ENCODE measurements at places on chromosomes 5 and 9.

DNA sequence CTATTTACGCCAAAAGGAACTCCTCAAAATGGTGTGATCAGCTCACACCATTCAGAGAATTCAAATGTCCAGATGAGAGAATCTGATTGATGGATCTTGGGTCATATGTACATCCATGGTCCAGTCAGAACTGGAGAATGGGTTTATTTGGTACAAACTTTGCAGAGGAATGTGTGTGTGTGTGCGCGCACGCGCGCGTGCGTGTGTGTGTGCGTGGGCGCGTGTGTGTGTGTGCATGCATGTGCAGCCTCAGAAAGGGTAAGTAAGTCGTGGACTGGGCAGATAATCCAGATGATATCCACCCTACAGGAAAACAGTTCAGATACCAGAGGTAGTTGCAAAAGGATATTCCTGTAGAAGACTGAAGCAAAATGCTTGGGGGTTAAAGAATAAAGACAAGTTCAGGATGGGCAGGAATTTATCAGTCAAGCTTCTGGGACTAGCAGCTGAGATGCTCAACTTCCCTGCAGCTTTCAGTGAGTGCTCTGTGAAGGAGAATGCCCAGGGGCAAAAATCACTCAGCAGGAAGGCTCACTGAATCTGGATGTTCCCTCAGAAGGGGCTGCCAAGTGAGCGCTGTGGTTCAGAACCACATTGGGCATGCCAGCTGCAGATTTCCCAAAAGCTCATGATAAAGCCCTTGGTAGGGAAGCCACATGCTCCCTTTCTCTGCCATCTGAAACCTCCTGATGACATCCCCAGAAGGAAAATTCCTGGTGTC, 440.5 kb upstream of the SGCD start:
- DNase-seq = peak; percentile 19

DNA sequence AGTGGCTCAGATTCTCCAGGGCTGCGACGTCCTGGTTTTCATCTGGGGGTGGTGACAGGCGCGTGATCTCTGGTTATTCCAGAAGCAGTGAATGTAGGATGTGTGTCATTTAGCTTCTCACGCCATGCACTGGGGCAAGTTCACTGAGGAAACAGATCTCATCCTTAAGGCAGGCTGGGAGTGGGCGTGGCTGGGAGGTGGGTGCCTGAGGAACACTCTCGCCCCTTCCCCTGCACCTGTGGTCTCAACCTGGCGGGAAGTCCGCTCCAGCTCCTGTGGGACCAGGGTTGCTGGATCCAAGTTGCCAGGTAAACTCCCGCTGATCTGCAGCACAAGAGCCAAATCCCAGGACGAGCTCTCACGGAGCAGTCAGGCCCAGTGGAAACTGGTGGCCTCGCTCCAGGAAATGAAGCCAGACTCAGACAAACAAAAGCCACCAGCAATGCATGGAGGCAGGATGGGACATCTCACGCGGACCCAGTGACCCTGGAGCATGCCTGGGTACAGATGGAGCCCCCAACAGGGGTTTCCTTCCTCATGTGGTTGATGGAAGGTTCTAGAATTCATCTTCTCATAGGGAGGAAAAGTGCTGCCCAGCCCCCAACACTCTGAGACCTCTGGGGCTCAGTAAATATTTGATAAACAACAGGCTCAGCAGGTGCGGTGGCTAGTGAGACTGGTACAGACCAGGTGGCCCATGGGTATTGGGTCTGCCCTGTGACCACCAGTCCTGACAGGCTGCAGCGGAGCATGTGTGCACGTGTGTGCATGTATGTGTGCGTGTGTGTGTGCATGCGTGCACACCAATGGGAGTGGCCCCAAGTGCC, 16.3 kb upstream of the SLC12A7 start:
- no peak for DNase-seq

DNA sequence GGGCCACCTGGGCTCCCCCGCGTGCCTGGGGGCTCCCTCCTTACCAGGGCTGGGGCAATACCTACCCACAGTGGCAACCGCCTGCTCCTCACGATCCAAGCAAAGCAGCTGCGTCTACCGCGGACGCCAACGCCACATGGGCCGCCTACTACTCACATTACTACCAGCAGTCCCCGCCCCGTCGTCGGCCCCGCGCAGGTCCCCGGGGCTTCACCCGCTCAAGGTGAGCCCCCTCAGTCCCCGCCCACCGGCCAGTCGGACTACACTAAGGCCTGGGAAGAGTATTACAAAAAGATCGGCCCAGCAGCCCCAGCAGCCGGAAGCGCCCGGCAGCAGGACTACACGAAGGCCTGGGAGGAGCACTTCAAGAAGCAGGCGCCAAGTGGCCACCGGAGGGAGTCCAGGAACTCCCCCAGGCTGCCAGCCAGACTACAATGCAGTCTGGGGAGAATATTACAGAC, 106.0 kb upstream of the MTAP start:
- no peak for DNase-seq

GRCh38 chr9:85421641-85422040, 320.1 kb downstream of the AGTPBP1 start:
- DNase-seq = no peak

DNA sequence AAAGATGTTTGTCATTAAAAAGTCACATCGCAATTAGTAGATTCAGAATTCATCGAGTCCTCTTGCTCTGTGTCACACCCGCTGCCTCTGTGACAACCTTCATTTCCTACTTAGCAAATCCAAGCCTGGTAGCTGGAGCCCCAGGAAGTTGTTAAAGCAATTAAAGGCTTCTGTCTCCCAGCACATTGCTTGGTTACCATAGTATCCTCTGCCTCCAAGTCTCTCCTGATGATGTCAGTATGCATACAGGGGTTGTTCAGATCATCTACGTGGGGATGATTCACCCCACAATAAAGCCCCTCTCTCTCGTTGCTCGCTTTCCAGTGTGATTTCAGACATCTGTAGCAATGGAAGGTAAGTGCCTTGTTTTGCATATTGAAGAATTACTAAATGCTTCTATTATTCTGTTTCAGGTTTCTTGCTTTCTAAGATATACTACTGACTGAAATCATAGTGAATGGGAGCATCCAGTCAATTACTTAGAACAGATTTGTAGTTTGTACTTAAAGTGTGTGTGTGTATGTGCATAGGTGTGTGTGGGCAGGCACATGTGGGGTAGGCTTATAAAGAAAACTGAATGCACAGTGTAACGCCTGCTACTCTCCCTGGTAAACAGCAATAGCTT, 52.9 kb downstream of the PAM start:
- DNase-seq = peak; percentile 64

- no peak for DNase-seq
Observed at GRCh38 chr5:60492958-60493357, 207.0 kb downstream of the DEPDC1B start.

- no peak for DNase-seq
Observed at GRCh38 chr5:3429962-3430361, 165.7 kb upstream of the IRX1 start.

DNA sequence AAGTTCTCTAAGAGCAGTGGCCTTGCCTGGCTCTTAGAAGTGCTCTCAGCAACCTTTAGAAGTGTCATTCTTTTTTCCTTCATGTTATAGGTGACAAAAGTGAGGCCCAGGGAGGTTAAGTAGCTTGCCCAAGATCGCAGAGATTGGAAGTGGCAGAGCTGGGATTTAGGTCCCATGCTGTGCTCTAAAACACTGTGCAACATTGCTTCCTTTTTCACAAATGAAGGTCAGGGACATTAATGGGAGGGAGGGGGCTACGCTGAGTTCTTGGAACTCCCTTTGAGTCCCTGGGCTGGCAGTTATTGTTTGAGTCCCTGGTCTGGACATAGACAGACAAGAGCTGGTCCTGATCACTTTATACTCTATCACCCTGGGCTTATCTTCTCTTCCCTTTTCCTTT, 45.3 kb downstream of the PAM start:
- peak; percentile 76 for DNase-seq

GRCh38 chr9:95102001-95102433, 215.5 kb downstream of the FANCC start:
- DNase-seq = no peak

DNA sequence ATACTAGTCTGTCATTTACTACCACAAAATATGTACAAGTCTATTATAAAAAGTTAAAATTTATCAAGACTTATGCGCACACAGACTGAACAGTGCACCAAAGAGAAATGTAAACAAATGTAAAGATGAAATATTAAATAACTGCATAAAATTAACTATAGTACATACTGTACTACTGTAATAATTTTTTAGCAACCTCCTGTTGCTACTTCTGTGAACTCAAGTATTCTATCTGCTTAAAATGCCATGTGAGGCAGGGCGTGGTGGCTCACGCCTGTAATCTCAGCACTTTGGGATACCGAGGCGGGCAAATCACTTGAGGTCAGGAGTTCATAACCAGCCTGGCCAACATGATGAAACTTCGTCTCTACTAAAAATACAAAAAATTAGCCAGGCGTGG, 13.8 kb upstream of the ISOC1 start:
- DNase-seq = no peak

- DNase-seq = no peak
Observed at GRCh38 chr5:142754031-142754430, 16.1 kb upstream of the ARHGAP26 start.

- DNase-seq = no peak
Observed at GRCh38 chr9:75574569-75574968, 315.9 kb upstream of the PCSK5 start.

GRCh38 chr9:82606071-82606470, 456.9 kb downstream of the RASEF start:
- DNase-seq = no peak

DNA sequence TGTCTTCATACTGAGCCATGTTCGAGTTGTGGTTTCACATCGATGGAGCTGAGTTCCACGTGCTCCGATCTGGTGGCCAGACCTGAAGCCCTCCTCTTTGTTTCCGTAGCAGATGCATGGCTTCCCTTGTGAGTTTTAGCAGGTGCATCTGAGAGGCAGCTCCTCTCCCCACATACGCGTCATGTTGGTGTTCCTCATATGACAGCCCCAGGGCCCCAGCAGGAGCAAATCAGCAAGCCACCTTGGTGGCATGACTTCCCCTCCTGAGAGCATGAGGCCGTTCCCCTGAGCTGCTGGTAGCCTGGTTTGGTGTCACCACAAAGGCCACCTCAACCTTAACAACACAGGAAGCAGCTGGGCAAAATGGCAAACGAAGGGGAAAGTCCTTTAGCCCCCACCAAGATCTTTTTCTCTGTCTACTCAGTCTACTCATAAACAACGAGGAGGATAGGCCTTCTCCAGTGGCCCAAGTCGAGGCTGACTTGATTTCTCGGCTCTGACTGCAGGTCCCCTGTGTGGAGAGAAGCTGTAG, 5.9 kb downstream of the CYFIP2 start:
- DNase-seq = no peak

GRCh38 chr9:124654431-124654830, 116.7 kb downstream of the NR6A1 start:
- DNase-seq = no peak

DNA sequence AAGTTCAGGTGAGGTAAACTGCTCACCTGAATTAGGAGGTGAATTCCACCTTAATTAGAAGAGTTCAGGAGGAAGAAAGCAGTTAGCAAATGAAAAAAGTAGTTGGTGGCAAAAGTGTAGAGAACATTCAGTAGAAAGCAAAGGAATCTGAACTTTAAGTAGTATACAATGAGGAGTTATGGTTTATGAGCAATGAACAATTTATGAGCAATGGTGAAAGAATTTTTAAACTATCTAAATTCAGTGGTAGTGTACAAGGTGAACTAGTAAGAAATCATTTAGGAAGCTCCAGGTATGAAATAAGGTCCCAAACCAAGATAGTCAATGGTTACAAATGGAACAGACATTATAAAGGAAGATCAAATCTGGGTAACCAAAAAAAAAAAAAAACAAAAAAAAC, 3.1 kb downstream of the CETN3 start:
- no peak for DNase-seq

- DNase-seq = no peak
Observed at GRCh38 chr5:158388021-158388420, 529.1 kb upstream of the CLINT1 start.

DNA sequence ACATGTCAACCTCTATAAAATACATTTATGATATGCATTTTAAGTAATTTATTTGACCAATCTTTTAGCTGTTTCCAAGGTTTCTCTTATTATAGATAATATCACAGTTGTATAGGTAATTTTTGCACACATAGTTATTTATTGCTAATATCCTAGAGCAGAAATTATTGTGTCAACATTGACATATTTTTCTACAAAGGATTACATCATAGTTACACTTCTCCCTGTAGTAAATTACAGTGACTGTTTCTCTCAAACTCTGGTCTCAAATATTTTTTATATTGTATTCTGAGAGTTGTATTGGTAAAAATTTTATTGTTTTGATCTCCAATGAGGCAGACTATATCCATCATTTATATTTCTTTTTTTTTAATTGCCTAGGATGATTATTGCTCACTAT, 714.4 kb upstream of the CDH6 start:
- no peak for DNase-seq

DNA sequence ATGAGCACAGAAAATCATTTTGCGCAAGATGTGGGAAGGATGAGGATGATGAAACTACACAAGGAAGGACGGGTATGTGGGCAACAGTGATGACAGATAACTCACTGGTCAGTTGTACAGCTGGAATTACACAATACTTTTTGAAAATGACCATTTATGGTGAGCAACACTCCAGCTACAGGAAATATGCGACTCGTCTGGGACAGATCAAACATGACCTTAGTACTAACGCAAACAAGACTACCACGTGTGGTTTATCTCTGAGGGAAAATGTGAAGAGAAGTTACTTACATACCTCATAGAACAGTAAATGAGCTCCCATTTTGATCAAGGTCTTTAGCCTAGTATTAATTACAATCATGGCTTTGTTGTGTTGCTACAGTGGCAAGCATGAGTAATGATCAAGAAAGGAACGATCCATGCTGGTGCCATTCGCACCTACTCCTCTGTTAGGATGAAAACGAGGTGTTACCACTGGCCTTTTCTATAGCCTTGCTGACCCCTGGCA, 456.9 kb downstream of the BNC2 start:
- DNase-seq = no peak

DNA sequence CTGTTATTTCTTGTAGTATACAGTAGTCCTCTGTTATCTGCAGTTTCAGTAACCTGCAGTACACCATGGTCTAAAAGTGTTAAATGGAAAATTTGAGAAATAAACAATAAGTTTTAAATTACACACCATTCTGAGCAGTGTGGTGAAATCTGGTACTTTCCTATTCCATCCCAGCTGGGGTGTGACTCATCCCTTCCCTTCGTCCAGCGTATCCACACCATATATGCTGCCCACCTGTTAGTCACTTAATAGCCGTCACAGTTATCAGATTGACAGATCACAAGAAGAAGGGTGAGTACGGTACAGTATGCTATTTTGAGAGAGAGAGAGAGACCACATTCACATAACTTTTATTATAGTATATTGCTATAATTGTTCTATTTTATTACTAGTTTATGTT, 28.9 kb downstream of the FAM151B start:
- no peak for DNase-seq

DNA sequence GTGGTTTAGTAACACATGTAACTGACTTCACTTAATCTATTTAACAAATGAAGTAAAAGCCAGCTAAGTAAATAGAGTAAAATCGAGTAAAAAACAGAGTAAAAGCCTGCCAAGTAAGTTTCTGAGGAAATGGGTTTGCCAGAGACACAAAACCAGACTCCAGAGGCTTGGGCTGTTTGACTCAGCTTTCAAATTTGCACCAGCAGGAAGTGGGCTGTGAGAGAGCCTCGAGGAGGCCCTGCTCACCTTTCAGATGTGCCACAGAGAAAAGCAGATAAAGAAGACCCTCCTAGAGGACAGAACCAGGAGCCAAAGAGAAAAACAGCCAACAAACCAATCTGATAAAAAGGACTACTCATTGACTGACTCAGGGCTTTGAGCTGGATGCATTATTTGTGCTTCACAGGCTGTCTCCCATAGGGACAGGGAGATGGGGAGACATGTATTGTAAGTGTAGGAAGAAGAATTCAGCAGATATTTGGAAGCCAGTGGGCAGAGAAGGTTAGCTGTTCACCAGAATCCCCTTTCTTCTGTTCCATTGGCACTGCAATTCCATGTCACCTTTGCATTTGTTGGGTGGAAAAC, 14.4 kb upstream of the AMACR start:
- no peak for DNase-seq

All from eye (tissue), 1 donor.